Stimulated activated CD8-positive, alpha-beta memory T cell treated with anti-CD3 and anti-CD28 coated beads, Interleukin-7, amount 100 ng/mL, for 24 hours (primary cell): ENCODE measurements at places on chromosomes 16 and 17.

GRCh38 chr17:2137342-2138098 lies 82.6 kb downstream of the HIC1 start:
- no peak for DNase-seq

DNA sequence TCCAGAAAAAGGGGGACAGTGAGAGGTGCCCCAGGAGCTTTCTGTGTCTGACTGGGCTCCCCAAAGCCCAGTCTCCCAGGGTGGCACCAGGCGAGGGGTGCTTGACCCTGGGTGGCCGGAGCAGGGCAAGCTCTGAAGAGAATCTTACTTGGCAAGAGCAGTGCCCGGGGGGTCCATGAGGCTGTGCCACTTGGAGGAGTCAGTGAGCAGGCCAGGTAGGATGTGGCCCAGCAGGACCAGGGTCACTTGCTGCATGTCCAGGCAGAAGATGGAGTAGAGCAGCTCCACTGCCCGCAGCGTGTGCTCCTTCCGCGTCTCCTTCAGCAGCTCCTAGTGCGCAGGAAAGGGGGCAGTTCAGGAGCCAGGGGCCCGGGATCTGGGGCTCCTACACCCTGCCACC lies 7.3 kb downstream of the CSF3 start:
- no peak for DNase-seq

DNA sequence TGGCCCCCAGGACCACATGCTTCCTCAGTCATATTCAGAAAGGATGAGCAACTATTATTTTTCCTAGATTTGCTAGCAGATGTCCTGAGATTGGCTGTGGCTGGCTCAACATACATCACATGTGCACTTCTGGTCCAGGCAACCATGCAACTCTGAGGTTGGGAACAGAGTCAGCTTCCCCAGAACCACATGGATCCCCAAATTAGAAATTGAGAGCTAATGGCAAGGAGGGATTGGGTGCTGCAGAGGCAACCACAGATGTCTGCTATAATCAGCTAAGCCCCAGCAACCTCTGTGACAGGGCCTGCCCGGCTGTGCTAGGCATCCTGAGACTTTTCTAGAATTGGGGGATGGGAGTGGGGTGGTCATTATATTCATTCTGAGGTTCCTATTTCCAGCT lies 33.8 kb upstream of the CLEC18A start:
- DNase-seq = no peak

- no peak for DNase-seq
These were observed 32.3 kb downstream of the FBXO31 start for GRCh38 chr16:87351320-87351698.

GRCh38 chr17:82234211-82235055 lies 5.6 kb downstream of the SLC16A3 start:
- DNase-seq = no peak

- DNase-seq = no peak
These were observed 68.2 kb downstream of the PLD6 start for GRCh38 chr17:17137731-17138585.

DNA sequence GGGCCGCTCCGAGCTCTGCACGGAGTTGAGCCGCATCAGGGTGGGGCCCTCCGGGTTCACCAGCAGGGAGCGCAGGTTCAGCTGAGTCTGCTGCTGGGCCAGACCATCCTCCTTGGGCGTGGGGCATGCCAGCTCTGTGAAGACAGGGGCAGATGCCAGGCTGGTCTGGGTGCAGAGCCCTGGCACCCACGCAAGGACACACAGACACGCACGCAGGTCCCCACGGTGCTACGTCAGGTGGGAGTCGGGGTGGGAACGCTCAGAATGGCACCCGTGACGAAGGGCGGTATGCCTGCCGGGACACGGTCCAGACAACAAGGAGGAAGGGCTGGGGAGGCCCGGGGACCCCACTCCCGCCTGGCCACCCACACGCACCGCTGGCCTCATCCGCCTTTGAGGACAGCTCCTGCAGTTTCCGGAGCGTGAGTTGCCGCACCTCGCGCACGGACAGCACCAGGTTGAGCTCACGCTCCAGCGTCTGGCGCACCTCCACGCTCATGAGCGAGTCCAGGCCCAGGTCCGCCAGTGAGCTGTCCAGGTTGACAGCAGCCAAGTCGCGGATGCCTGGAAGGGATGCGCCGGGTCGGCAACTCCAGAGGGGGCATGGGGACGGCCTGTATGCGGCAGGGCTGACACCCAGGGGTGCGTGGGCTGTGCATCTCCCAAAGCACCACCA lies 15.3 kb upstream of the DUS1L start:
- DNase-seq = no peak

- no peak for DNase-seq
These were observed 2.2 kb downstream of the PAQR4 start for GRCh38 chr16:2971134-2971984.

GRCh38 chr16:84475643-84476240 lies 28.7 kb downstream of the MEAK7 start:
- no peak for DNase-seq

DNA sequence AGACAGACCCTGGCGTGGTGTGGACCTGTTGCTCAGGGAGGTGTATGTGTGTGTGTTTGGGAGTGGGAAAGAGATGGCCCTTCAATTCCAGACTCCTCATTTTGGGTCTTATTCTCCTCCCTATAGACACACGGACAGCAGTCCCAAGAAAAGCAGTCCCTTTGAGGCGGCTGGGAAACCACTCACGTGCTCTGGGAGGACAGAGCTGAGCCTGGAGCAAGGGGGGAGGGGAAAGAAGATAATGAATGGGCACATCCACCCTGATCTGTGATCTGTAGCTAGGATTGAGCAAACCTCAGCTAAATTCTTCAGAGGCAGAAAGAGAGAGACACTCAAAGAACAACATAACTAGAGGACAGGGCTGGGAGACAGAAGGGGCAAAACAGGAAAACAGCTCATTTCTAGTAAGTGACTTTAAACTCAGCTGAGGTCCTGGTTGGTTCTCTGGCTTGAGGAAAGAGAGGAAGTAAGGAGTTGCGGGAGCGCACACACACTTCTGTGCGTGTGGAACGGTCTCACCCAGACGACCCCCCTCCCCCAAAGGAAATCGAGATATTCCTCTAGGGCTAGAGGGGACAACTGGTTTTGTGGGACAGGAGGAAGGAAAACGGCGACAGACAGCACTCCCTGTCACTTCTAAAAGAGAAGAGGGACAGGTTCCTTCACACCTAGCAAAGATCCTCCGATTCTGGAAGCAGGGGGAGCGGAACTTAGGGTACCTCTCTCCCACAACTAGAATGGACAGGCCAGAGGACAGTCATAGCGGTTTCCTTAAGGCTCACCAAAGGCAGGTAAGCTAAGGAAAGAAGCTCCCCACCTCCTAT lies 658 bp downstream of the RAB5C start:
- DNase-seq = no peak

GRCh38 chr17:40362696-40363110 lies 1.8 kb downstream of the GJD3 start:
- peak; percentile 71 for DNase-seq

DNA sequence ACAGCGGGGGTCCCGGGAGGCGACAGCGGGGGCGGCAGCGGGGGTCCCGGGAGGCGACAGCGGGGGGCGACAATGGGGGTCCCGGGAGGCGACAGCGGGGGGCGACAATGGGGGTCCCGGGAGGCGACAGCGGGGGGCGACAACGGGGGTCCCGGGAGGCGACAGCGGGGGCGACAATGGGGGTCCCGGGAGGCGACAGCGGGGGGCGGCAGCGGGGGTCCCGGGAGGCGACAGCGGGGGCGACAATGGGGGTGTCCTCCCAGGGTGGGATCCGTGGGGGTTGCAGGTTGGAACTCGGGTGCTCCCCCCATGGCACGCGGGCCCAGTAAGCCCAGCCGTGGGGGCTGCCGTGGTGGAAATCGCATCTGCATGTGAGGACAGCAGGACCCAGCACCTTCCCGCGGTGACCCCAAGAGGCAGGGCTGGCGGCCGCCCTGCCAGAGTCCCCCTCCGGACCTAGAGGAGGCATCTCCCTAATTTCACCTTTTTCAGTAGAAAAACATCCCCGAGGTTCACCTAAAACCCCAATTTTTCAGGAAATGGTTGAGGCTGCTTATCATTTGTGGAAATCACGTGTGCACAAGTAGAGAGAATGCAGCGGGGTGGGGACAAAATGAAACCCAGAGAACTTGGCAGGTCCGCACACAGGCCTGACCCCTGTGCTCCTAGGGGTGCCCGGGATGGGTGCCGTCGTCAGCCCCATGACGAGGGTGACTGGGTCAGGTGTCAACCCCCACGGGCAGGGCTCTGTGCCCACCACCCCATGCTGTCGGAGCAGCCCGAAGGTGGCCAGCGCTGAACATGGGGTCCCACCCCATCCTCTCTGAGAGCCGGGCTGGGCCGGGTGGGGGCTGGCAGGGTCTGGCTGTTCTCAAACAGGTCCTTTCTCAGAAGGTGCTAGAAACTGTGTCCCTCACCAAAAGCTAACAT lies 10.5 kb upstream of the METRNL start:
- DNase-seq = no peak

- no peak for DNase-seq
These were observed 26.6 kb upstream of the KCNG4 start for GRCh38 chr16:84266451-84266850.

DNA sequence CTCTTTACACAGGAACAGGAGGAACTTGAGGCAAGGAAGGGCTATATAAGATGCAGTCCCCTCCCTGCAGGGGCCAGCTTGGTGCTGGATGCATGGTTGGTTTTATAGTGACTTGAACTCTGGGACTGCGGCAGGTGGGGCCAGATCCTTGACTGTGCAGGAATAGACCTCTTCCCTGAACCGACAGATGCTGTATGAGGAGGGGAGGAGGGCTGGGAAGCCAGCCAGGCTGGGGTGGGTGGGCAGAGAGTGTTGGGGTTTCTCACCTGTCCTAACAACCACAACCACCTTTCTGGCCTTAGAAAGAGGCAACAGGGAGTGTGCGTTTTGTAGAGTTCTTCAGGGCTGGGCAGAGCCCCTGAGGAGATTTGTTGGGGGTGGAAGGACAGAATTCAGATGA lies 798.1 kb downstream of the KCNJ18 start:
- DNase-seq = no peak

DNA sequence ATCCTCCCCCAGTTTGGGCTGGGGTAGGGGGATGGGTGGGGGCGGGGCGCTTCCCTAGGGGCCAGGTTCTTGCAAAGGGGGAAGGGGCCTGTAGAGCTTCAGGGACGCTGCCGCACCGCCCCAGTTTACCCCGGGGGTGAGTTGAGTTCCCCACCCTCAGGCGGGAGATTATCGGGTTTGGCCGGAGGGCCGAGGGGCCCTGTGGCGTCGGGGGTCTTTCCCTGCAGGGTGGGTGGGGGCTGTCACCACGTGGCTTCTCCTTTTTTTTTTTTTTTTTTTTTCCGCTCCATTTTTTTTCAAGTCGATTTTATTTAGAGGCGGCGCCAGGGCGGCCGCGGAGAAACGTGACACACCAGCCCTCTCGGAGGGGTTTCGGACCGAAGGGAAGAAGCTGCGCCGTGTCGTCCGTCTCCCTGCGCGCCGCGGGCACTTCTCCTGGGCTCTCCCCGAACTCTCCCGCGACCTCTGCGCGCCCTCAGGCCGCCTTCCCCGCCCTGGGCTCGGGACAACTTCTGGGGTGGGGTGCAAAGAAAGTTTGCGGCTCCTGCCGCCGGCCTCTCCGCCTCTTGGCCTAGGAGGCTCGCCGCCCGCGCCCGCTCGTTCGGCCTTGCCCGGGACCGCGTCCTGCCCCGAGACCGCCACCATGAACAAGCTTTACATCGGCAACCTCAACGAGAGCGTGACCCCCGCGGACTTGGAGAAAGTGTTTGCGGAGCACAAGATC lies at the start of gene IGF2BP1:
Gene IGF2BP1, plus strand, starts transcription at position 283 of the 724 bp plus-strand sequence. Its CDS starts 361 bp downstream, at position 644.
- no peak for DNase-seq

DNA sequence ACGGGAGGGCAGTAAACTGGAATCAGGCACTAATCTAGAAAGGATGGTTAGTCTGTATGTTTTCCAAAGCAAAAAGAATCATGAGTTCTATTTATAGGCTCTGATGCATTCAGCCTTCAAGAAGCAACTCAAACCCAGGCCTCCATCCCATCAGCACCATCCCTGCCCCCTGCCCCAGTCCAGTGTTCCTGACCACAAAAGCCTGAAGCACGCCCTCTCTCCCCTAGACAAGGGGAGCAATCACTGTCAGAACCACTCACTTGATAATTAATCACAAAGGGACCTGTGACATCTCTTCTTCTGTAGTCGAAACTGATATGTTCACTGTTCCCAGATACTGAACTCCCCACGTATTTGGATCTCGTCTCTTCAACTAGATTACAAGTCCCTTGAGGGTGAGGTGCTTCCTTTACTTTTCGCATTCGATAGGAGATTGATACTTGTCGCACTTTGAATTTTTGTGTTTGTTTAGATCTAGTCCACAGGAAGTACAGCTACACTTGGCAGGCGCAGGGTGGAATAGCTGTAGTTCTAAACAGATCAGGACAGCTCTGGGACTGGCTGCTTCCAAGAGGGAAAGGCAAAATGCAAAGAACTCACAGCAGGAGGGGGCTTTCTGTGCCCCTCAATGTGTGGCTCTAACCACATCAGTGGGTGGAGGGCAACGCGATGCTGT lies 36.4 kb upstream of the CCDC182 start:
- DNase-seq = no peak

DNA sequence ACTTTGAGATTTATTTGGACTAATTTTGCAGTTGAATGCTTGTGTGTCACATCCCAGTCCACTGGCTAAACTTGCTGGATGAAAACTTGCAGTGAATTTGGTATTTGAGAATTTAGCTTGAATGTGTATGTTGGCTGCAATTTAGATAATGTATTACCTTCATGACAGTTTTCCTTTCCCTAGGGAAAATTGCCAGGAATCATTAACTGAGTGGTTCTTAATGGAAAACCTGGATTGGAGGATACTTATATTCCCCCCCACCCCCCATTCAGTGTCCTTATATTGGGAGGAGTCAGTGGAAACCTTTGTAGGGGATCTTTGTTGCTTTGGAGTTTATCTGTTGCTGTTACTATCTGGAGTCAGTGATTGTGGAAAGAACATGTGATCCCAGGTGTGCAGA lies 67.6 kb downstream of the KPNA2 start:
- no peak for DNase-seq

DNA sequence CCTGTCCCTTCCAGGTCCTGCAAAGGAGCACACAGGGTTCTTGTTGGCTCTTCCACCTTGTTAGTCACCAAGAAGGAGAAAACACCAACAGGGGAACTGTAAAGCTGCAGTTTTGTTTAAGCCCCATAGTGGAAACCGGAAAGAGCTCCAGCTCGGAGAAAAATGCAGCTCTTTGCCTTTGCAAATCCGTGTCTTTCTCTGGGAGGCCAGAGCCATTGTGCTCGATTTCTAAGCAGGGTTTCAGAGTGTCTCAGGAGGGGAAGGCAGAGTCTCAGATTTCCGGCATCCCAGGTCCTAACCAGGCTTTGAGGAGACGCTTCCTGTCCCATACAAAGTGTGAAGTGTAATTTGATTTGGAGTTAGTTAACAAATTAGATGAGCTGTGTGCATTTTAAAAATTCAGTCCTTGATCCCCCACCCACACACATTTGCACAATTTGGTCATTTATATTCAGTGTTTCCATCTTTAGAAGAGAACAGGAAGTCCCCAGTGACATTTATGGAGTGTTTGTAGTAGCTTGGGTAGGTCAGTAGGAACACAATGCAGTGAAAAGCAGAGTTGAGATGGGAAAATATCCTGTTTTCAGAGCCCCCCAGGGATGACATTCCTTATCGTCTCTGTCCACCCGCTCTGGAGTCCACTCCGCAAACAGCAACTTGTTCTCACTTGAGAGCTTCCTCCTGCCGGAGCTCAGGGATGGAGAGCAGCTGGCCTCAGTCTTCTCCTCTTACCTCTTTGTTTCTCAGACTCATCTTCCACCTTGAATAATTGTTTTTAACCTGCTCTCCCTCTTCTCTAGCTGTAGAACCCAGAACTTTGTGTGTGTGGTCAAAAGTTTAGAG lies 331.9 kb downstream of the SEC14L1 start:
- no peak for DNase-seq
